Left cardiac atrium (tissue), 4 donors: ENCODE measurements at places on chromosomes 11 and 22. TPM values are rescaled to one million over a fixed set of nuclear protein-coding genes. Genes with fewer than 3 reads are reported as not detected.

GRCh38 chr22:37843741-37844089 lies 419 bp downstream of the ANKRD54 start:
- DNase-seq = no peak

GRCh38 chr22:35631597-35631996 lies 14.5 kb upstream of the MB start:
- no peak for DNase-seq

DNA sequence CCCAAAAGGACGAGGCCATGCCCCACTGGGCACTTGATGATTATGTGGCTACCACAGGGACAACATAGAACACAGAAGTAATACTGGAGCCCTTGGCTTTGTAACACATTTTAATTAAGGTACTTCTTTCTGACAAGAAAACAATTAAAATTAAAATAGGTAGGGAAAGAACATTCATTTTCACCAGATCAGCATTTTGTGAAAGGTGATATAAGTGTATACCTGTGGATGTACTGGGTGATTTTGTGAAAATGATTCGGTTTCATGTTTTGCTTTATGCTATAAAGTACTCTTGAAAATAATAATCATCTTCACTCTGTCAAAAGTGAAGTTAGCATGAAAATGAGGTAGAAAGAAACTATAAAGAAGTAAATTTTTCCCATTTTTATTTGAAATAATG lies 876 bp downstream of the MS4A12 start:
- no peak for DNase-seq

The RNF26 gene
- total RNA-seq = 14.1 TPM

- no peak for DNase-seq
Observed at GRCh38 chr11:108160970-108161566, 39.7 kb downstream of the ACAT1 start.

- no peak for DNase-seq
Observed at GRCh38 chr11:119860561-119861094, 131.6 kb upstream of the NECTIN1 start.

The ALDH3B1 gene
- 8.9 TPM for total RNA-seq

DNA sequence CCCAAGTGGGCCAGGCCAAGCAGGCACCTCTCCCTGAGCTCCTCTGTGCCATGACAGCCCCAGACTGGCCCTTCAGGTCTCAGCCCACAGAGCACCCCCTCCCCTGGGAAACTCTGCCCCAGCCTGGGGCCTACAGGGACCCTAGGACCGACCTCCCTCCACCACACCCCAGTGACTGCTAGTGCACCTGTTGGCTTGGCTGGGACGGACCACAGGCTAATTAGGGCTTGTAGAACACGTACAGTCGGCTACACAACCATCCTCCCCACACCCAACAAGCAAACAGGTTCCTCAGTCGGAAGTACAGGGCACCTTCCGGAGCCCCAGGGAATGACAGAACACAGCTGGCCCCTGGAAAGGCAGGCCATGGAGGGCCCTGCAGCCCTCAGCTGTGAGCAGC lies 4.3 kb downstream of the SBF1 start:
- DNase-seq = no peak

The CBLIF gene
- not detected for total RNA-seq

The TREH gene
- not detected for total RNA-seq

GRCh38 chr11:80986421-80987074 lies 1545.7 kb upstream of the TENM4 start:
- DNase-seq = no peak

- DNase-seq = no peak
Observed at GRCh38 chr11:107827041-107827440, 31.5 kb downstream of the SLC35F2 start.

DNA sequence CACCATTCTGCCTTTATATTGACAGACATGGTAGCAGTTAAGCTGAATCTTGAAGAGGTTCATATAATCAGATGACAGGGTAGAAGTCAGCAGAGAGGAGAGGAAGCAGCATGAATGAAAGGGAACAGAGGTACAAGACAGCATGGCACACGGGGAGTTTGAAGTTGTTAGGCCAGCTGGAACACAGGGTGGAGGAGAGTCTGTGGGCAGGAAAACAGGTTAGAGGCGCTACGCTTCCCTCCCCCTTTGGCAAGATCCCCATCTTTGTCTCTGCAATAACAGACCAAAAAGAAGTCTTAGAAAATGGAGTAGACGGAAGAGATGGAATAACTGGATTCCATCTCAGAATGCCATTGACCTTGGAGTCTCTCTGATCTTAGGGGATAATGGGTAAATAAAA lies 20.0 kb upstream of the NDUFC2 start:
- DNase-seq = no peak

The OR10A4 gene
- total RNA-seq = not detected

DNA sequence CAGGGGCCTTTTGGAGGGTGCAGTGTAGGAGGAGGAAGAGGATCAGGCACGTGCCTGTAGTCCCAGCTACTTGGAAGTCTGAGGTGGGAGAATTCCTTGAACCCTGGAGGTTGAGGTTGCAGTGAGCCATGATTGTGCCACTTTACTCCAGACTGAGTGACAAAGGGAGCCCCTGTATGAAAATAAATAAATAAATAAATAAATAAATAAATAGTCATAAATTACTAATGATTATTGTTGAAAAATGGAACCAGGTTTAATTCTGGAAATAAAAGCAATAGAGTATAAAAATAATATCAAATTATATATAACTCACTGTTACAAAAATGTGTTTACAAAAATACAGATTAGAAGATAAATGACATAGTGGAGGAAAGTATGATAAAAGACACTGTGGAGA lies 37.9 kb downstream of the GRIA4 start:
- no peak for DNase-seq

DNA sequence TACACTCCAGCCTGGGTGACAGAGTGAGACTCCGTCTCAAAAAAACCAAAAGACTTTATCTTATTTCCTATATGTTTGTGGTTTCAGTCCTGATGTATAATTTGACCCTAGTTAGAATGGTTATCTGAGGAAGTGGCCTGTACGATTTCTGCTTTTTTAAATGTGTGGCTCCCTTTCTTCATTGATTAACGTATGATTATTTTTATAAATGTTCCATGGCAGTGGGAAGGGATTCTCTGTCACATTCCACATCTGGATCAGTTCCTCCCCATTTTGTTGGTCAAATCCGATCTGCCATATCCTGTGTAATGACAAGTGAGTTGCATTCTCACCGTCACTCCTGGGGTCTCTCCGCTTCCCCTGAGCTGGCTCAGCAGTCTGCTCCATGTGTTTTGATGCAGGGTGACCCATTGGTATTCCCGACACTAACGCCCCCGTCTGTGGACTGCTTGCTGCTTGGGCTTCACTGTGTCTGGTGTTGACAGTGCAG lies 20.3 kb downstream of the NEAT1 start:
- DNase-seq = no peak

GRCh38 chr11:90453525-90453924 lies 230.7 kb upstream of the CHORDC1 start:
- no peak for DNase-seq

DNA sequence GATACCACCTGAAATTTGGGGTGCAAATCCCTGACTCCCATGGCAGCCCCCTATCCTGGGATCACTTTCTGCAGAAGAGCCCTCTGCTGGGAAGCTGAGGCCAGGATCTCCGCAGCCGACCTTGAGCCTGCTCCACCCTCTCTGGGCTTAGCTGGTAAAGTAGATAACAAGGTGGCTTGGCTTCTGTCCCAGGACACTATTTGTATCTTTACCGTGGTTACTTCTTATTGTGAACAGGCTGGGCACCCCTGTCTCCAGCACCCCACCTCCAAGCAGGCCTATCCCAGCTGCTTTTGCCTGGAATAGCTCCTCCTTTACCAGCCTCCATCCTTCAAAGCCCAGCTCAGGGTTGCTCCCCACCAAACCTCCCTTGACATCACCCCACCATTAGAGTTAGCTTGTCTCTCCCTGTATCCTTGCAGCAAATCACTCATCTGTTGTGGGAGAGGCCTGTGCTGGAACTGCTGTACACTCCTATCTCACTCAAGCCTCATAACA lies 35.2 kb upstream of the P2RY2 start:
- DNase-seq = peak; percentile 64

DNA sequence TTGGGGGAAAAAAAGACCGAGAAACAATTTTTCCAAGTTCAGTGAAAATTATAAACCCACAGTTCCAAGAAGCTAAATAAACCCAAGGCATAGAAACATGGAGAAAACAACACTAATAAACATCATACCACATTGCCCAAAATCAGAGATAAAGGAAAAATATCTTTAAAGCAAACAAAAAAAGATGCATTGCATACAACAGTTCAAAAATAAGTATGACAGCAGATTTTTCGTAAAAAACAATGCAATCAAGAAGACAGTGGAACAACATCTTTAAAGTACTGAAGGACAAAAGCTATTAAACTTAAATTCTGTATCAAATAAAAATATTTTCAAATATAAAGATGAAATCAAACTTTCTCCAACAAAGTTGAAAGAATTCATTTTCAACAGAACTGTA lies 921.3 kb downstream of the METTL15 start:
- no peak for DNase-seq

The SMC1B gene
- total RNA-seq = not detected
